ENCODE measurements at places on chromosomes 3 and 15. TPM values are rescaled to one million over a fixed set of nuclear protein-coding genes. Genes with fewer than 3 reads are reported as not detected.

Gene NEK10
- total RNA-seq: 15.1 TPM

Gene RASSF1
- total RNA-seq: 17.7 TPM

Gene SERPINI1
- 17.7 TPM for total RNA-seq

Gene SLC38A3
- total RNA-seq: 0.52 TPM

Gene HRG
- total RNA-seq: not detected

Gene PTX3
- 11.5 TPM for total RNA-seq

Gene GP9
- total RNA-seq: not detected

Gene MYEF2
- total RNA-seq: 3.7 TPM
